ENCODE measurements at places on chromosomes 6 and 20.

DNA sequence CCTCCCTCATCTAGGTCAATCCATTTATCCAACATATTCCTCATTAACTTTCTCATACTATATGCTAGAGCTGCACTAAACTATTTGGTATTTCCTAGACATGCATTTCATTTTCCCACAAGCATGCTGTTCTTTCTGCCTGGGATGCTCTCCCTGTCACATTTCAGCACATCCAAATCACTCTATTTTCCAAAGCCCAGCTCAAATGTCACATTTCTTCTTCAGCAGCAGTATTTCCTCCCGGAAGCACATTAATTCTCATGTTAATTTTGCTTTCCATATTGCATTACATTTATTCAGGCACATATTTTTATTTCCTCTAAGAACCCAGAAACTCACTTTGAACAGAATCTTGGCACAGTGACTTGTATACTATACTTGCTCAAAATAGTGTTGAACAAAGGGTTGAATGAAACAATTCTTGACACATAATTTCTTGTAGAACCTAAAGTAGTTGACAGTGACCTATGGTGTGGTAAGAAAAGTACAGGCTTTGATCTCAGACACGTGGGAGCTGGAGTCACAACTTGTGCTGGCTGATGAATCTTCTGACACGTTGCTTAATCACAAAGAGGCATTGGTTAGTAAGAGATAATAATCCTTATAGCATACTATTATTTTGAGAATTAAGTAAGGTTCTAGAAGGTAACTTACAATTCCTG is 30.8 kb upstream of the CD2AP start:
- no peak for DNase-seq

GRCh38 chr6:128097009-128097408 is 196.2 kb upstream of the THEMIS start:
- DNase-seq = no peak

GRCh38 chr6:153662982-153663381 is 376.1 kb upstream of the OPRM1 start:
- no peak for DNase-seq

DNA sequence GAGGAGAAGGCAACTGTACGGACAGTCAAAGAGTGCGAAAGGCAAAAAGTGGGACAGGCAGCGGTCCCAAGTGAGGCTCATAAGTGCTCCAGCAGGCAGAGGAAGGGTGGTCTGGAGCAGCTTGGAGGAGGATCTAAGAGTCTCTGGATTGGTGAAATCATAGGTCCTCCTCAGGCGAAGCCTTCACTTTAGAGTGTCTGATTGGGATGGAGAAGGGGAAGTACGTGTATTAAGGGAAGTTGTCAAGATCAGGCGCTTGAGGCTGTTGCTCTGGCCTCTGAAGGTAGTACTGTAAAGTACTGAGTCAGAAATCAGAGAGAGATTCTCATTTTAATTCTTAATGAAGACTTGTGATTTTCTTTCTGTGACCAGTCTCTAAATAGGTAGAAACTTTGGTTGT is 185.6 kb downstream of the KIF16B start:
- no peak for DNase-seq
